Ovary (tissue), 10 donors: ENCODE measurements at places on chromosomes 13 and 19. TPM values are rescaled to one million over a fixed set of nuclear protein-coding genes. Genes with fewer than 3 reads are reported as not detected.

GRCh38 chr13:21383090-21383489, 76.0 kb downstream of the ZDHHC20 start:
- DNase-seq, result no peak

DNA sequence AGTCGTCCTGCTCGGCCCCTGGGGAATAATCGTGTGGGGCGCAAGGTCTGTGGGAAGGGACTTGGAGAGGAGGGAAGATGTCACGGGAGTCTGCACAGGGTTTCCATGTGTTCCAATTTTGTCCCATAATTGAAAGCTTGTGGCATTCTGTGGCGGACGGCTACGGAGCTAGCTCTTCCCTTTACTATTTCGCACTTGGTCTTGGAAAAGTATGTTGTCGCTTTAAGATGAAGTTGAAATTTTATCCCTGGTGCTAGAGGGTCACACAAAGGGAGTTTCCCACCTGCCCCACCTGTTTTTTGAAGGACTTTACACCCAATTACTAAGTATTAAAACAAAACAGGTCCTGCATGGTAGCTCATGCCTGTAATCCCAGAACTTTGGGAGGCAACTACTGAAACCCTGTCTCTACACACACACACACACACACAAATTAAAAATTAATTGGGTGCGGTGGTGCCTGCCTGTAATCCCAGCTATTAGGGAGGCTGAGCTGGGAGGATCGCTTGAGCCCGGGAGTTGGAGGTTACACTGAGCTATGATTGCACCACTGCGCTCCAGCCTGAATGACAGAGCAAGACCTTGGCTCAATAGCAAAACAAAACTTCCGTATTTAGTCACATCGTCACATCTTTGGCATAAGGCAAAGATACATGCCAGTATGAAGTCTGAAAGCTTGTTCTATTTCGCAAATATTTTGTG, 967 bp upstream of the TPT1 start:
- peak; percentile 50 for DNase-seq

DNA sequence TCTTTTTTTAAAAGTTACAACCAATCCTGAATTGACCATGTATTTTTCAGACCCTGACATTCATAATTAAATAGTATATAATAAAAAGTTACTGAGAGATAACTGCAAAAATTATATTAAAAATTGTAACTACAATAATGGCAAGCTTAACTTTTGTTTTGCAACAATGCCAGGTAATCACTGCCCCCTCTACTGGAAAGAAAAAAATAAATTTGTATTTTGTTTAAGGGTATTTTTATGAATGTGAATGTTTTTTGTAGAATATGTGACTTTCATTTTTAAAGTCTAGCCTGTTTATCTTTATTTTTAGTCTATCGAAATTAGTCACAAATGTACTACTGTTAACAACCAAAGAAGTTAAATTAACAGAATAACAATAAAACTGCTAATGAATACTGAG, 21.7 kb downstream of the MRPS31 start:
- DNase-seq, result no peak

DNA sequence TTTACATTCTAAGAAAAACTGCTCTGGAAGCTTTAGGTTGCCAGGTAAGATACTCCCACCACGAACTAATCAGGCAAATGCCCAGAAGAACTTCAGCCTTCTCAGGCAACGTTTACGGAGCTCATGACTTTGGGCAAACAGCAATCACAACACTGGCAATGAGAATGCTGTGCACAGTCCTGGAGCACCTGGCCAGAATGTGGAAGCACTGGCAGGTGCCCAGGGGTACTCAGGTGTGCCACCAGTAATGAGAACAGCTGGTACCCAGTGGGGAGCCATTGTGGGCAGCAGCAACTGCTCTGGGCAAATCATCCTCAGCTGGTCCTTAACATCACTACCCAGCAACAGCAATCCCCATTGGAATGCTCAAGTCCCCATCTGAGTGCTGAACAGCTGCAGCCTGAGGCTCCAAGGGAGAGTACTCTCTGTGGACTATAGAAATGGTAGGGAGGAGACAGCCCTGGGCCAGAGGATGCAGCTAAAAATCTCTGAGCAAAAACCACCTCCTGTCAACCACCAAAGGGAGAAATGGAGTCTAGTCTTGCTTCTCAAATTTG, 210.0 kb downstream of the FOXO1 start:
- no peak for DNase-seq

- DNase-seq, result no peak
Measured at GRCh38 chr19:37876032-37876431, 30.4 kb downstream of the WDR87 start.

GRCh38 chr13:88656751-88657150, 985.6 kb downstream of the SLITRK5 start:
- no peak for DNase-seq

GRCh38 chr19:18156841-18157464, 4.0 kb downstream of the PIK3R2 start:
- DNase-seq, result peak; percentile 98

DNA sequence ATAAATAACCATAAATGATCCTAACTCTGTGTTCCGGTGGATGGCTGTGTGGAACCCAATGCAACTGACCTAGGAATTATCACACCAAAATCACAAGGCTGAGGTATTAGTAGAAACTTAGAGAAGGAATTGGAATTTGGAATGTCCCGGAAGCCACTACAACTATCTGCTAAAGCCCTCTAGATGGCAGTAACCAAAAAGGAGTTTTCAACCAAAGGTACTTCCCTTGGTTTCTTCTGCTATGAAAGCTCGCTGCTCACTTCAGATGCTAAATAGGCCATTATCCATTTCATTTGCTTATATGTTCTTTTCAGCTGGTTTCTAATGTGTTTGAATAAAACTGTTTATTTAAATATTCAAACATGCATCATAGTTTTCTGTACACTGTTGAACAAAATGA, 1589.1 kb upstream of the SPRY2 start:
- no peak for DNase-seq

Gene MADCAM1
- total RNA-seq, result not detected

Gene PINLYP
- 12.4 TPM for total RNA-seq
